Caki2 (cell line): ENCODE measurements at places on chromosomes 7 and 10.

DNA sequence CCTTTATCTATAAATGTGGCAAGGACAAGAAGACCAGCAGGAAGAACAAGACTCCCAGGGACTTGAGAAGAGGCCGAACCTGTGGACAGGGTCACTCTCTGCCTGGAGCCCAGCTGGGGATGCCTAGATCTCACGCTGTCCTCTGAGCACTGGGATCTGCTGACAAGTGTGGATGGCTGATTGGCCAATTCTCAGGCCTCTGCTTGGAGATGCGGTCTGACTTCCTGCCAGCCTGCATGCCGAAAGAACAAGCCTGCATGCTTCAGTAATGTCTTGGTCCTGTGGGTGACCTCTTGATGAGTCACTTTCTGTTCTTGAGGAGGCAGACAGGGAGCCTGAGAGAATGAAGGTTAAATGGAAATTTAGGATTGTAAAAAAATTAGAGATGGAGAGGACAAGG is 84.7 kb downstream of the TMEM178B start:
- peak; percentile 93 for DNase-seq

DNA sequence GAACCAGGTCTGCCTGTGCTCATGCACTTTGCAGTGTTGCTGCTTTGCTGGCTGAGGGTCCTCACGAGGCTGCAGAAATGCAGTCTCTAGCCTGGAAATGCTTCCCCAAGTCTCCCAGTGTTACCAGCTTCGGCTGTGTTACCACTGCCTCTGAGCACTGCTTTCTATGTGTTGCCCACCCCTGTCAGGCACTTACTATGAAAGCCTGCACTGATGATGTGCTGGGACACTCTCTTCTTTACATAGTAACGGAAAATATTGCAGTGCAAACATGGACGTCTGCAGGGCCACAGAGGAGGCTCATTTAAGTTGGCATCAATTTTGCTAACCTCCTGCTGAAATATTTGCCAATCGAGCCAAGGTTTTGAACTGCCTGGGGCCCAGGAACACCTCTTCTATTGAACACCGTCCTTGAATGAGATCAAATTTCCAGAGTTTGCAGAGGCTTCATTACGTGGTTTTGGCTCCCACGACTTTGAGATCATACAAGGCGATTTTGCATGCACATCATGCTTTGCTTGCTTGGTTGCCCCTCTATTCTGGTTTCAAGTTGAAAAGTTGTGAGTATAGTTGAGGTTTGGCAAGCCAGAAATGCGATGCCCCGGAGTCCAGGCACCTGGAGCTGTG is 404.7 kb upstream of the PODXL start:
- no peak for DNase-seq

DNA sequence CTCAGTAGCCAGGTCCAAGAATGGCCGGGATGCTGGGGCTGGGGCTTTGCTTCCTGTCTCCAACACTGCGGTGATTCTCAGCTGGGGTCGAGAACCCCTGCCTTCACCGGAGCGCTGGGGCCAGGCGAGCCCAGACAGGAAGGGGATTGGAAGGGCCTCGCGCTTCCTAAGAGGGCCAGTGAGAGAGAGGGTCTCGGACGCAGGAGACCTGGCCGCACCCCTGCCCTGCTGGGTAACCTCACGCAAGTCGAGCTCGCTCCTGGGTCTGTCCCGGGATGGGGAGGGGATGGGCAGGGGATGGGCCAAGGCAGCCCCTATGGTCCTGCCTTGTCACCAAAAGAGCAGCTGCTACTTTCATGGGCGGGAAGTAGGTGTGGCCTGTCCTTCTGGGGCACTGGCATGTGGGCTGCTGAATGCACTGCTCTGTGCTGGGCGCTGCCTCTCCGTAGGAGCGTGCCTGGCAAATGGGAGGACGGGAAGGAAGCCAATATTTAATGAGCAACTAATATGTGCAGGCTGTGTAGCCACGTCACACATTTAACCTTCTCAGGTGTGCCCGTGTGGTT is 20.0 kb downstream of the KCNK18 start:
- DNase-seq = peak; percentile 45

GRCh38 chr7:68587599-68587998 is 1010.7 kb upstream of the AUTS2 start:
- DNase-seq = no peak

GRCh38 chr10:804191-804781 is 114.8 kb upstream of the DIP2C start:
- no peak for DNase-seq

DNA sequence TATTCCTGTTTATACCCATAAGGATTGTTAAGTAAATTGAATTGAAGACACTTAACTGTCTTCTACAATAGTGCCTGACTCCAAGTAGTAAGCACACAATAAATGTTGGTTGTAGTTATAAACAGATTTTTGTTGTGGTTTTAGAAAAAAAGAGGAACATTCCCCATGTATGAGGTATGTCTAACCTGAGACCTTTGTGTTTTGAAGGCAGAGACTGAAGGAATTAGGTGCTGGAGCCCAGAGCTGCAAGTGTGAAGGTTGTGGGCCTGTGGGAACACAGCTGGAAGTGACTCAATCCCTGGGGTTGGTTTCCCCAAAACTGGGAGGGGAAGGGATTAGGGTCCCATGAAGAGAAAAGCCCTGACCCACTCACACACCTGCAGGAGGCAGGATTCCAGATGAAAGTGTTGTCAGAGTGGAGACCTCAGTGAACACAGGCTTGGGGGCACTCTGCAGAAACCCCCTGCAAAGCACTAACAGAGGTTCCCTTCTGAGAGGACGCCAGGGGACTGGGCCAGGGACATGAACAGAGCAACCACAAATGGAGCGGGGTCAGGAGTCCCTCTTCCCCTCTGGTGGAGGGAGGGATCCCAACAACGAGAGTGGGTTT is 265.1 kb upstream of the KLF14 start:
- no peak for DNase-seq

DNA sequence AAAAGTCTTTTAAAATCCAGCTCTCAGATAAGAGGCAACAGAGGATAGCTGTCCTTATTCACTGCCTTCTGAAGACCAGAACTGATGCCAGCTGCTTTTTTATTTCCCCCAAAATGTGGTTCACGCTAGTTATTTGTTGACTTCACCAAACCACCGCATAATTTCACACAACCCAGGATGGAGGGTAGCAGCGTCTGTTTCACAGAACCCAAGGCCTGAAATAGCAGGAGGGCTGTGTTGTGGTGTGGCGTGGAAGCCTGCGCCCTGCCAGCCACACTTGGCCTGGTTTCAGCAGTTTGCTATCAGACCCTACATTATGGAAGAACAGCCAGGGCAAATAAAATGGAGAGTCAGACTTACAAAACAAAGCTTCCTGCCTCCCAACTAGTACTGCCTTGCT is 155.4 kb downstream of the DYNC1I1 start:
- no peak for DNase-seq
